ENCODE measurements at places on chromosomes 11 and 22.

- DNase-seq, result no peak
Measured at GRCh38 chr22:30457981-30458380, 13.8 kb downstream of the SEC14L3 start.

- no peak for DNase-seq
Measured at GRCh38 chr11:58742981-58743880, 11.5 kb upstream of the GLYAT start.

DNA sequence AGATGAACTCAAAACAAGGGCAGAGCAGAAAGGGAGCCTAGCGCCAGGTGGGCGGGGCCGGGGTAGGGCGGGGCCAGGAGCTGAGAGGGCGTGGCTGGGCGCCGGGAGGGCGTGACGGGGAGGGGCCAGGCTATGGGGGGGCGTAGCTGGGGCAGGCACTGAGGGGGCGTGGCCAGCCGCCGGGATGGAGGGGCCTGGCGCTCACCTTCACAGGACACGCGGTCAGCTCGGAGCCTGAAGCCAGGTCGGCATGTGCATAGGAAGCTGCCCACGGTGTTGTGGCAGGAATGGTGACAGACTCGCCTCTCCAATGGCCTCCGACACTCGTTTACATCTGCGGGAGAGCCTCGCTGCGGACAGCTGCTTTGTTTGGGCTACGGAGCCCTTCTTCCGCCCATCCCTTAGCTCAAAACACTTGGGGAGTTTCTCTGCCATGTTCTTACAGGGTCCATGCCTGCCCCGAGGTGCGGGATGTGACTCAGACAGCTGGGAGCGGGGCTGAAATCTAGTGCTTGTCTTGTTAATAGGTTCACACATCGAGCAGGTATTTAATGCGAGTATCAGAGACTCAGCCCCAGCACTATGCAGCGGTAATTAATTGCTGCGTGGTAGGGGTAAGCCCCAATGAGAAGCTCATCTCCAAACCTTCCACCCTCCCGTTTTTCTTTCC lies 13.4 kb downstream of the VWCE start:
- no peak for DNase-seq

DNA sequence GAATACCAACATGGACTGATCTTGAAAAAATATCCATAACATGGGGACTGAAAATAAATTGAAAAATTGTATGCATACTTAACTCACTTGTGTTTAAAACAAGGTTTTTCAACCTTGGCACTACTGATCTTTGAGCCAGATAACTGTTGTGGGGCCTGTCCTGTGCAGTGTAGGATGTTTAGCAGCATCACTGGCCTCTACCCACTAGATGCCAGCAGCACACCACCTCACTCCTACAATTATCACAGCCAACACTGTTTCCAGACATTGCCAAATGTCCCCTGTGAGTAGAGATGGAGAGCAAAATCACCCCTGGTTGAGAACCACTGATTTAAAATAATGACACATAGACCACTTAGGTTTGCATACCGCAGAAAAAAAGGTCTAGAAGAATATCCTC lies 45.0 kb upstream of the SLC1A2 start:
- DNase-seq, result no peak

GRCh38 chr11:70643642-70644041 lies 245.3 kb downstream of the CTTN start:
- DNase-seq, result no peak

DNA sequence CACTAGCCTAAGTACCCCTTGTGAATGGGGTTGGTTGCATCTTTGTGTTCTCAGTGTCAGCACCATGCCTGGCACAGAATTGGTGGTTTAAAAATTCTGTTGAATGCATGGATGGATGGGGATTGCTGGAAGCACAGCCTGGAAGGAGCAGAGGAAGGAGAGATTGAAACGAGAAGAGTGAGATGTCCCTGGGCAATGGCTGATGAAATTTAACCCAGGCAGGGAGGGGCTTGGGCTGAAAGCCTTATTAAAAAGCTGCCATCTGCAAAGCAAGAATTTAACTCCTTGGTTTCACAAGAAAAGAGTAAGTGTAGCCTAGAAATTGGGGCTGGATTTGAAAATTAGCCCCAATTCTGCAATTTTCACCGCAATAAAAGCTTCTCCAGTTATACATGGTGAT lies 126.7 kb downstream of the TEAD1 start:
- DNase-seq, result no peak

- DNase-seq, result no peak
Measured at GRCh38 chr11:94049351-94049750, 28.2 kb downstream of the HEPHL1 start.

DNA sequence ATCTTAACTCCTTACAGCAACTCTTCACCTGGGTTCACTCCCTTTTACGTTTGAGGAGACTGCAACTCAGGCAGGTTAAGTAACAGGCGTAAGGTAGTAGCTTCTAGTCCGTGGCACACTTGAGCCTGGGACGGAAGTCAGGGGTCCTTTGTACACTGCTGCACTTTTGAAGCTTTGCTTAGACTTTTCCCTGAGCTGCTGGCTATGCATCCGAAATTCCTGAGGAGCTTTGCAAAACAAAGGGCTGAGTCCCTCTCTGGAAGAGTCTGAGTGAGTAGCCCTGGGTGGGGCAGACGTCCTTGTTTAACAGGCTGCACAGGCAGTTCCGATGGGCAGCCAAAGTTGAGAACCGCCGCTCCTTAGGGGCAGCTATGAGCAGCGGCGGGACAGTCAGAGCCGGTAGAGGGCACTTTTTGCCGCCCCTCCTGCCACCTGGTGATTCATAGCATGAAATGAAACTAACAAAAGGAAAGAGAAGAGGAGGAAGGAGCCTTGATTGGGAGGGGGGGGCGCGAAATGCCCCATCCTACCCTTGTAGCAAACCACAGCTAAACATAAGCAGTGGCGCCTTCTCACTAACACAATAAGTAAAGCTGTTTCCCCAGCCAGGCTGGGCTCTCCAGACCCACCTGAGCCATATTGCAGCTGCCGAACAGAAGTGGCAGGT lies 1.4 kb downstream of the TMEM109 start:
- peak; percentile 34 for DNase-seq

All from T-helper 17 cell (primary cell).